Islet precursor cell (in vitro differentiated cells): ENCODE measurements at places on chromosomes 2 and 18.

DNA sequence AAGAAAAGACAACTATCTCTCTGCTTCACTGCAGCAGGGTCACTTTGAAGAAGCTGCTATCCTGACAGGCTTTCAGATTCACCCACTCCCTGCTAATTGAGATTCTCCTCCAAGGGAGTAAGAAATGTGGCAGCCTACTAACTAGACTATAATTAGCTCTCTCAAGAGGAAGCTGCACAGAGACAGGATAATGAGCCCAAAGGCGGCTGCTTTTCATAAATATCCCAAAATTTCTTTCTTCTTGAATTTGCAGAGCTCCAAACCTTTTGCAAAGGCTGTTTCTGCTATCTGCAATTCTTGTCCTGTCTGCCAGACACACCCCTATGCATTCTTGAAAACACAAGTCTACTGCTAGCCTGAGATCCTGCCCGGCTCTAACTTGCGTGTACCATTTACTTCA lies 54.0 kb upstream of the RNU4ATAC start:
- DNase-seq: peak; percentile 71

DNA sequence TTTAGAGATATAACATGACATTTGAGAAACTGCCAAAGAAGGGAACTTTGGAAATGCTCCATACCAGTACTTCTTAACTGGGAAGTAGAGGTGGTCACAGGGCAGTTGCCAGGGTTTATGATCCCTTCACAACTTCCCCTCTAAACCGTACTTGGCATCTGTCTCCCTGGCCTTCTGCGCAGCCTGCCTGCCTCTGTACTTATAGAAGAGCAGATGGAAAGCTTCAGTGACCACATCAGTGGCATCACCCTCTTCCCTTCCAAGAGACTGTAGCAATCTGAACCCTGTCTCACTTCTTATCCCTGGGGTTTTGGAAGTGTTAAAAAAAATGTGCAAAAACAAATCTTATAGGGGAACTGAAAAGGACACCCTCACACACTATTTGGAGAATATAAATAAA lies 64.1 kb downstream of the EIF2AK3 start:
- DNase-seq: no peak

DNA sequence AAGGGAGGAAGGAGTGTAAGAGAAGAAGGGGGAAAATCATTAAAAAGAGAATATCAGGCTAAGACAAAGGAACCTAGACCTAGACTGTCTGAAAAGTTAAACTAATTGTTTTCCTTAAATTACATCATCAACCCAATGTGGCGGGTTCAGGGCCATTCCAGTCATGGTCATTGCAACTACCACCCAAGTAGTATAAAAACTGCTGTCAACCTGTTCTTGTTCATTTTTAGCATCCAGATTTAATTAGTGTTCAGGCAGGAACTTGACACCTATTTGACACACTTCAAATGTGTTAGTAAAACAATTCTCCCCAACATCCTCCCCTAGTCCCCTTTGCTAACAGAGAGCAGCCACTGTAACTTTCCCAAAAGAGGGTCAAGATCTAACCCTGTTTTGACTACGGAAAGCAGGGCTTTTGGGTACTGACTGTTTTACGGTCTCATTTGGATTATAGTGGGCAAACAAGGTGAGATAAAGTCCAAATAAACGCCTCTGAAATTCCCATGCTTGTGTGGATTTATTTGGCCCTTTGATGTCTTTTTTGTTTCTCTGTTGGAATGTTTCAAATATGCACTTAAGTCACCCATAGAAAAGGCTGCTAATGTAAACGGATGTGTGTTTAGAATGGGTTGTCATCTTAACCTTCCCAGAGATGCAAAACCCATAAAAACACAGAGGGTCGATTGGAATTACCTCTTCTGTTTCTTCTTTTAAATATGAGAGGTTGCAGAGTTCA lies 19.3 kb upstream of the TANC1 start:
- DNase-seq: no peak

DNA sequence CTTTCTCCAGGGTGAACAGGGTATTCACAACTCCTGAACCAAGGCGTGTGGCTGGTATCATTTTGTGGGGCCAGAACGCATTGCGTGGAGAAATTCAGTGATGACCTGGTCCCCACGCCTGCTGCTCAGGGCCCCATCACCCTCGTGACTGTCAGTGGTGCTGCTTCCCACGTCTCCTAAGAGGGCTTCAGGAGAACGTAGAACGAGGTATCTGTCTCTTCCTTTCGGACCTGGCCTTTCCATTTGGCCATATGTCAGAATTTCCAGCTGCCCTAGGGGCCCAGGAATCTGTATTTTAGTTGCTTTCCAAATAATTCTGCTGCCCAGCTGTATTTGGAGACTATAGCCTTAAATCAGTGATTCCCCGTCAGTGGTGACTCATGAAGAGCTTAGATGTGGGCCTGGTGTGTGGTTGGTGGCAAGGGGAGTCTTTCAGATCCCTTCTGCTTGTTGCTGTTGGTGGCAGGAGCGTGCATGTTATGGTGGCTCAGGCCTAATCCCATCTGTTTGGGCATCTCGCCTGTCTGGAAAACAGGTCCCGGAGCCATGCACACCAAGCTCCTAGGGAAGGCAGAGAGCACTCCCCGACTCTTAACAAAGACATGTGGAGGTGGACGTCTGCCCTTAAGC lies 56.4 kb downstream of the NPAS2 start:
- no peak for DNase-seq

- DNase-seq: no peak
Measured at GRCh38 chr2:135030826-135031225, 16.4 kb downstream of the MAP3K19 start.

- no peak for DNase-seq
Measured at GRCh38 chr18:45282101-45282812, 333.0 kb upstream of the SLC14A2 start.

DNA sequence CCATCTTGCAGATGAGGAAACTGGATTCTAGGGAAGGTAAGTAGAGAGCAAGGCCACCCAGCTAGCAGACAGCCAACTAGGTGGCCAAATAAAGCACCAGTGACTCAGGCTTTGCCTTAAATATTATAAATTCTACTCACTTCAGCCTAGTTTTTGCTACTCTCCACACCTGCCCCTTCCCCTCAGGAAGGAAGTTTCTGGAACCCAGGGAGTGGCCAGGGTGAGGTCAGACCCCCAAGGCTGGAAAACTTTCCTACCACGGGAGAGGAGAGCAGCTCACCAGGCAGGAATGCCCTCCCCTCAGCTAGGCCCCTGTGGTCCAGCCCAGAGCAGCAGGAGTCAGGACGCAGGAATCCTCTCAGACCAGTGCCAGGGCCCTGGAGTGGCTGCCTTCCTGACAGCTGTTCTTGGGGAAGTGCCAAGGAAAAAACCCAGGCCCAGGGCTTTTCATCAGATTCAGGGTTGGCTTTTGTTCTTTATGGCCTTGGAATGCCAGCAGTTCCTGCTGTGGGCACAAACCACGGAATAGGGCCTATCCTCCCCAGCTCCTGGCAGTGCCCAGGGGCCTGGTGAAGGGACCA lies 5.1 kb upstream of the PAX8 start:
- DNase-seq: peak; percentile 83

DNA sequence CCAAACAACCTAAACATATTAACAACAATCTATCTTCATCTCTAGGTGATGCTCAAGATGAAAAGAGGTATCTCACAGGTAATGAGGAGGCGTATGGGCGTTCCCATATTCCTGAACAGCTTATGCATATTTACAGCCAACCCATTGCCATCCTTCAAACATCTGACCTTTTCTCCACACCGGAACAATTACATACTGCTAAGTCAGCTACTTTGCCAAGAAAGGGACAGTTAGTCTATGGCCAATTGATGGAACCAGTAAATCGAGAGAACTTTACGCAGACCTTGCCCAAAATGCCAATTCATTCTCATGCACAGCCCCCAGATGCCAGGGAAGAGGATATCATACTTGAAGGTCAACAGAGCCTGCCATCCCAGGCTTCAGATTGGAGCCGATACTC lies 68.0 kb downstream of the FAM171B start:
- DNase-seq: no peak

DNA sequence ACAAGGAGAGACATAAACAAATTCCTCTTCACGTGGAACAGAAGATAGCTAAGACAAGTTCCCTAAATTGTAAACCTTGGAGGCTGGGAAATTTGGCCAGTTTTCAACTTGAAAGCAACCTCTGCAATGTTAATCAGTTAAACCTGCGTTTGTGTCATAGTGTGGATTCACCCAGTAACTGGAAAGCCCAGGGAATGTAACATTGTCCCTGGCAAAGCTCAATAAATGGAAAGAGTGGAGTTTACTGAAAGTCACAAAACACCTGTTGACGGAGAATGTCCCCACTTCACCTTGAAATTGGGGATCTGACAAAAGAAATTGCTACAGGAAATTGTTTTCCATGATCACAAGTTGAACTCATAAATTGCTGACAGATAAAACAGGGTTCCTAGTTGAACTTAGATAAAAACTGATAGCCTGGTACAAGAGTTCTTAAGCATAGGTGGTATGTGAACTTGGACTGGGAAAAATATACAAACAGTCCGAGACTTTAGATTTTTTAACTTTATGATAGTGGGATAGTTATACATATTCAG lies 15.0 kb upstream of the ME2 start:
- no peak for DNase-seq

DNA sequence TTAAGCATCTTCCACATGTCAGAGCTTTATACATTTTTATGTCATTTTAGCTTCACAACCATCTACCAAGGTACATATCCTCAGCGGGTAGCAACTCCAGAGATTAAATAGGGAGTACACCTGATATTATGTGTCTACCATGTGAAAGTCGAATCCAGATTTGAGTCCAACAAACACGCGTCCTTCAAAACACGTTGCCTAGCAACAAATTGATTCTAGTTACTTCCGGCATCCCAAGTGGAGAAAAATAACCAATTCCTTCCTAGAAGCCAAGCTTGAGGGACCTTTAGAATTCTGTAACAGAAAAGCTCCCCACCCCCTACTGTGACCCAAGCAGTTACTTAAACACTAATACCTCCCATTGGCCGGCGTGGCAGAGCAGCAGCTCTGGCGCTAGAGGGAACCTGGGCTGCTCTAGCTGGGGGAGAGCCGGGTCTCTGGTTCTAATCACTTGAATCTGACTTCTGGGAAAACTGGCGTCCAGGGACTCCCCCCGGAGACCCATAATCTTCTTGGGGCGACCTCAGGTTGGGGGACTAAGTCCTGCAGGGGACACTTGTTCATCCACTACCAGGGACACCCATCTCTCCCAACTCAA lies at the start of gene ERICH2:
ERICH2 (plus strand) TSS at position 371 of the 598 bp plus-strand sequence. CDS start 304 bp downstream, outside the sequence.
- peak; percentile 89 for DNase-seq

DNA sequence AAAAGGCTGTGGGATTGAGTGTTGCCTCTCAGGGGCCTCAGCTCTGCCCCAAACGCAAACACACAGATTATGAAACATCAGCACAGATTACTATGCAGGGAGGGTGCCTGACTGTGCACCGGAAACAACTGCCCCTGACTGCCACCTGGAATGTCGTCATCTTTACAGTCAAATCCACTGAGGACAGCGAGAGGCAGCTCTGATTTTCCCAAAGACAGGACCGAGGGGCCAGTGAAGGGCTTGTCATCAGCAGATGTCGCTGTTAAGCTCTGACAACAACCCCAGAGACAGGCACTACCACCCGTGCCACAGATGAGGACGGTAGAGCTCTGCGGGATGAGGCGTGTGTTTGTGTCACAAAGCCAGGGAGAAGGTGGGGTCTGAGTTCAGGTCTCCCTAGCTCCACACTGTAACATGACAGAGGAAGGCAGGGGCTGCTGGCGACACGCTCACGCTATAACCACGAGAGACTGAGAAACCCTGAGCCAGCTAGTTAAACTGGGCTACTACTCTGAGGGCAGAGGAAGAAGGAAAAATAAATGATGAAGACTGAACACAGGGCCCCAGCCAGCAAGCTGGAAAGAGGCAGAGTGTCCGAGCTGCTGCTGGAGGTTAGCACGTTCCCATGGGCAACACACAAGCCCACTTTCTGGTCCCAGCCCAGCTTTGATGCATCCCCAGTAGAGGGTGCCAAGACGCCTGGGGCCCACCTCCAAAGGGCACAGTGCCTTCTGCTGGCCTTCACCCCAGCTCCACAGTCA lies 47.0 kb downstream of the PARD6G start:
- DNase-seq: peak; percentile 66

GRCh38 chr2:236644502-236644911 lies 74.9 kb downstream of the ACKR3 start:
- peak; percentile 21 for DNase-seq

DNA sequence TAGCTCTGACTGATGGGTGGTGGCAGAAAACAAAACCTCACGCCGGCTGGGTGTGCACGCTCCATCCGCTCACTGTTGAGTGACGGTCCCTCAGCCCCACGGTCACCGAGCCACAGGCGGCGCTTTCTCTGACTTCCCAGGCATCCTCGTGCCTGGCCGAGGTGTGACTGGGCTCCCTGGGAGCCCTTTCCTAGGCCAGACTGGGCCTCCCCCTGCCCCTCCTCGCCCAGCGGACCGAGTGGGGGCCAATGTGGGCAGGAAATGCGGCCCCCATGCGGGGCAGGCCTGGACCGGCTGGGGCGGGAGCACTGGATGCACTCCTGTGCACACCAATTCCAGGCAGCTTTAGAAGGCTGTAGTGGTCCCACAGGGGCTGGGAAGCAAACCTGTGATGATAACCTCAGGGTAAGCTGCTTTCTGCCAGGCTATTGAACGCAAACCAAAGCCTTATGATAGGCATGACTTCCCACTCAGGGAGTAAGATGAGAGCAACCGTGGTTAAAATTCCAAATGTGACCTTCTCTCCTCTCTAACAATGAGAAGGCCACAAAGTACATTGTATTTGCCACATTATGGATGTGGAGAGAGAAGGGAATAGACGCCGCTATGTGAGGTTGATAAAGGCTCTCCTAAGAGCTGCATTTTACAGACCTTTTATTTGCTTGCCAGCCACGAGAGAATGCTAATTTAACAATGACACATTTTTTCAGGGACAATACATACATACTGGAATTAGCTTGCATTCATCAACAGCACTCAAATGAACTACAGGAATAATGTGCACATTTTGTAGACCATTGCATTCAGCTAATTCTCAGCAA lies 83.9 kb upstream of the PGAP1 start:
- DNase-seq: no peak

GRCh38 chr18:76389716-76390115 lies 105.3 kb downstream of the ZNF516 start:
- no peak for DNase-seq

GRCh38 chr2:166418853-166419615 lies 43.3 kb upstream of the SCN9A start:
- no peak for DNase-seq

GRCh38 chr2:65291216-65292105 lies 63.8 kb downstream of the ACTR2 start:
- DNase-seq: no peak

- no peak for DNase-seq
Measured at GRCh38 chr18:60246606-60247005, 126.0 kb downstream of the MC4R start.

GRCh38 chr2:46337208-46337994 lies 40.2 kb downstream of the EPAS1 start:
- no peak for DNase-seq

DNA sequence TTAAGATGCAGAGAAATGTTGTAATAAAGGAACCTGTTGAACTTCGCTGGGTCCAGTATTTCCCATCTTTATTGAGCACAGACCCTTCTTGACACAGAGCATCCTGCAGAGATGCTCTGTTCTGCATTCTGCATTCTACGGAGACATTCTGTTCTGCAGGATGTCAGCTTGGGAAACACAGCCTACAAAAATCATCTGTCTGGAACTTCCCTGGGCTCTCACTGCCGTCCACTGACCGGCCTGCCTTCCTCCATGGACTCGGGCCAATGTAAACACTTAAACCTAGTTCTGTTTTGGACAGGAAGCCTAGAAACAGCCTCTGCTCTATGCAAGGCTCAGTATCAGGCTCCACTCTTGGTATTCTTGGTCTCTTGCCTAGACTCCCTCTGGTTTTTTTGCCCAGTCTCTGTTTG lies 90.0 kb upstream of the PPP1CB start:
- DNase-seq: no peak

- no peak for DNase-seq
Measured at GRCh38 chr18:55912071-55912470, 324.1 kb upstream of the TCF4 start.
